ENCODE measurements at places on chromosomes 7 and 10.

- DNase-seq = no peak
These were observed 20.8 kb downstream of the GRM3 start for GRCh38 chr7:86664486-86664885.

DNA sequence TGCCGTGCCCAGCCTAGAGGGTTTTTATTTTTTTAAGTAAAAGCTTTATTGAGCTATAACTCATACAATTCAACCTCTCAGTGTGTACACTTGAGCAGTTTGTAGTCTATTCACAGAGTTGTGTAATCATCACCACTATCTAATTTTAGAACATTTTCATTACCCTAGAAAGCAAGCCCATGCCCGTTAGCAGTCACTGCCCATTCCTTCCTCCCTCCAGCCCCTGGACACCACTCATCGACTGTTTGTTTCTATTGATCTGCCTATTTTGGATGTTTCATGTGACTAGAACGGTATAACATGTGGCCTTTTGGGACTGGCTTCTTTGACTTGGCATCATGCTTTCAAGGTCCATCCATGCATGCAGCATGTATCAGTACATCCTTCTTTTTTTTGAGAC lies 25.7 kb upstream of the SEC61A2 start:
- DNase-seq = no peak

DNA sequence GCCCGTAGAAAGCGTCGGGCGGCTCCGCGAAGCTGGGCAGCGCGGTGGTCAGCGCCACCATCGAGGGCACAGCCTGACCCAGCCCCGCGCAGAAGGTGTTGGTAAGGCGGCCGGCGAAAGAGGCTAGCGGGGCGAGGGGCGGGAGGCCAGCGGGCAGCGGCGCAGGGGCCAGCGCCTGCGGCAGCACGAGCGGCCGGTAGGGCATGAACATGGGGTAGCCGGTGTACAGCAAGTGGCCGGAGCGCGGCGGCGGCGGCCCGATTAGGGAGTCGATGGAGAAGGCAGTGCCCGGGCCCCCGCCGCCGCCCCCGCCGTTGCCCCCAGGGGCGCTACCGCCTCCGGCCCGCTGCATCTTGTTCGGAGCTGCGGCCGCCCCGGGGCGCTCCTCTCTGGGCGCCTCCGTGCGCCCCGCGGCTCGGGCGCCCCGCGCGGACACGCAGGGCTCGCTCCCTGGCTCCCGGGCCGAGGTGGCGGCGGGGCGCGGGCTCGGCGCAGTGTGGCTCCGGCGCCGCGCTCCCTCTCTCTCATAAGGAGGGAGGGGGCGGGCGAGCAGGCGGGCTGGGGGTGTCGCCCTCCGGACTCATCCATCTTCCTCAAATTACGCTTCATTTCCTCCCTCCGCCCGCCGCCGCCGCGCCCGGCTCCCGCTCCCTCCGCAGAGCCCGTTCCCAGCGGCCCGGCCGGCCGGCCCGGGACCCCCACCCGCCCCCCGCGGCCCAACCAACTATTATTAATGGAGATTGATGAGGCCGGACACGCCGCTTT lies at the start of gene GBX1:
Gene GBX1 (minus strand): TSS at position 498 of the 765 bp plus-strand sequence. CDS start 146 bp downstream, at position 352.
- peak; percentile 50 for DNase-seq

DNA sequence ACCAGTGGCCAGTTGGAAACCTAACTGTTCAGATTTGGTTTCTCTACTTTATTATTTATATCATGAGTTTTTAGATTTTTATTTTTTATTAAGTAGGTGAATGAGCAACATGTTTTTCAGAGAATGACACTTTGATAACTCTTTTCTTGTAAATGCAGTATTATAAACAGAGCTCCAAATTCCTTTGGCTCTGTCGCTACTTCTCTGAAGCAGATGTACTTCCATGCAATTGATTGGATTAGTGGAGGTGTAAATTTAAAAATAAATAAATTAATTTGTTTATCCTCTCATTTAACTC lies 34.3 kb upstream of the ICA1 start:
- DNase-seq = no peak

DNA sequence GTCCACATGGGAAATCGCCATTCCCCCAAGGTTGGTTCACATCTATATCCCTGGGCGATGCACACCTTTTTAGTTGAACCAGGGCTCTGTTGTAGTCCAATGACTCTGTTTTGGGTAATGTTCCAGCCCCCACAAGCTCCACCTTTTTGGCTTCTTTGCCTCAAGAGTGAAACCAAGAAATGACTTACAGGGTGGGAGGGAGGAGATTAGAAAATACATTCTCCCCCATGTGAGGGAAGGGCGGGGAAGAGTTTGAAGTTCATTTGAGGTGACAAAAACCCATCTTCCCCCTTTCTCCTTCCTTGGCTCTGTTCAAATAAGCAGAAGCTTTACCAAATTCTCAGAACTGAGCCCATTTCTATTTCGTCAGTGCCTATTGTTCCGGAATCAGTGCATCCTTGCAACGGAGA lies 82.8 kb downstream of the GATA3 start:
- DNase-seq = no peak

DNA sequence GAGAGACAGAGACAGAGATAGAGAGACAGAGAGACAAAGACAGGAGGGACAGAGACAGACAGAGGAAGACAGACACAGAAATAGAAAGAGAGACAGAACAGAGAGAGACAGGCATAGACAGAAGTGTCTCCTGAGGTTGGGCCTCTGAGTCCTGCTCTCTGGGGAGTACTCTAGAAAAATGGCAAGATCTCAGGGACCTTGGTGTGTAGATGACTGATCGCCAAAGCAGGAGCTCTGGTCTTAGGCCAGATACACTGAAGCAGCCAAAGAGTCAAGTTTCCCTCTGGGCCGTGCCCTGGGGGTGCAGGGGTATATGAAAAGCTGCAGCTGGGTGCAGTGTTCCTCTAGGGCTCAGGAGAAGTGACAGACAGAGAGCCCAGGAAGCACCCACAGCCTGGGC lies 176.6 kb upstream of the TNS3 start:
- DNase-seq = no peak

GRCh38 chr7:44411306-44411705 lies 79.2 kb downstream of the NUDCD3 start:
- no peak for DNase-seq

GRCh38 chr10:26969145-26969926 lies 108.6 kb upstream of the ABI1 start:
- DNase-seq = no peak

- DNase-seq = no peak
These were observed 148.5 kb downstream of the PTPN20 start for GRCh38 chr10:47059606-47060311.

DNA sequence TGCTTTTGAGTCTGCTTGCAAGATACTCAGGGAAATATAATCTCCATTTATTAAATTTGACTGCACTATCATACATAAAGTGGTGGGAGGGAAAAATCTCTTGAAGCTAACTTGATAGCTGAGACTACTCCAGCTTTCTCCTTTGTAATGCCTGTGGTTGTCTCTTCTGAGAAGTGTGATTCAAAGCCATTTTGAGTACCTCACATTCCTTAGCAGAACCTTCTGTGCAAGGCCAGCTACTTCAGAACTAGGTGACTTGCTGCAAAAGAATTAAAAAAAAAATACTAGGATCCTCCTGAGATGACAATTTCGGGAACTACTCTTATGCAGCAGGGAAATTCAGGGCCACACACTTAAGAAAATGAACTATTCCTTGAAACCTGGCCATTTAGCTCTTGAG lies 294.8 kb downstream of the MDFIC start:
- DNase-seq = no peak

DNA sequence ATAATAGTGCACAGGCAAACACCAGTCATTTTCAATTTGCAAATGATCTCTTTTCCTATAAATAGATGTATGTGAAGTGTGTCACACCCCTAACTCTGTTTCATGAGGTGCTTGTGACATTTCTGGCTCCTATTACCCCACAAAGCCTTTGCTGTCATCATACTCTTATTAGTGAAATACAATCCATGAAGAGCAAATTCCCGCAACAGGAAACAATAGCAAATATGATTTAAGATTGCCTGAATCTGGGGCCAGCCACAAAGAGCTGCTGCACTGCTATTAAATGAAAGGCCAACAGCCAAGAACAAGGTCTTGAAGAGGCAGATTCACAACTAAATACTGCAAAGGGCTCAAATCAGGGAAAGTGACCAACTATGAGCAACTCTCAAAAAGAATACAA lies 96.3 kb upstream of the CAV2 start:
- DNase-seq = no peak

DNA sequence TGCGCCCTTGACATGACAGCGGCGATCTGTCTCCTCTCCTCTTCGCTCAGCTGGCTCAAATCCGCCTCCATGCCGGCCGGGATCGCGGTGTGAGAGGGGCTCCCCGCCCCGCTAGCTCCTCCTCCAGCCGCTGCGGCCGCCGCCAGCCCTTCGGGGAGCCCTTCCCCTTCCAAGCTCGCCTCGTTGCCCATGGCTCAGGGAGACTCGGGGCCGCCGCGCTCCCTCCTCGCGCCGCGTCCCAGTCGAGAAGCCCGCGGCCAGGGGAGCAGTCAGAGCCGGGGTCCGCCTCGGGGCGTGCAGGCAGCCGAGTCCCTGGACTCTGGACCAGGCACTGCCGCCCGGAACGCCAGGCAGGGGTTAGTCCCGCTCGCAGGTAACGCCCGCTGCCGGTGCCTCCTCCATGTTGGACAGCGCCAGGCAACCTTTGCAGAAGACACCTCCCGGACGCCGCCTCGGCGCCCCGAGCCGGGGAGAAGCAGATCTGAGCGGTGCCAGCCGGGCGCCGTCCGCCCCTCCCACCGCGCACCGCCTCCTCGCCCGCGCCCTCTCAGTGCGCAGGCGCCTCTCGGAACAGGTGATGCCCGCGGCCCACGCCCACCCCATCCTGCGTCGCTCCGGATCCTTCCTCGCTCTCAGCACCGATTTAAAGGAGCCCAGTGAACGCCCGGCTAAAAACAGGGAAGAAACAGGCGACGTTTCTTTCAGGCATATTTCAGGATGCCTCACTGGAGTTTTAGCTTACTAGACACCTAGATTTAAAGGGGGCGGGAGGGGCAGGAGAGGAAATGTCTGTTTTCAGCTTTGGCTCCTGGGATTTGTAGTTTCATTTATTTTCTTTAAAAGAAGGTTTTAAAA lies at the start of gene PCLO:
Gene PCLO (minus strand): TSS at position 483 of the 855 bp plus-strand sequence. CDS start 292 bp downstream, at position 191.
- DNase-seq = peak; percentile 99

DNA sequence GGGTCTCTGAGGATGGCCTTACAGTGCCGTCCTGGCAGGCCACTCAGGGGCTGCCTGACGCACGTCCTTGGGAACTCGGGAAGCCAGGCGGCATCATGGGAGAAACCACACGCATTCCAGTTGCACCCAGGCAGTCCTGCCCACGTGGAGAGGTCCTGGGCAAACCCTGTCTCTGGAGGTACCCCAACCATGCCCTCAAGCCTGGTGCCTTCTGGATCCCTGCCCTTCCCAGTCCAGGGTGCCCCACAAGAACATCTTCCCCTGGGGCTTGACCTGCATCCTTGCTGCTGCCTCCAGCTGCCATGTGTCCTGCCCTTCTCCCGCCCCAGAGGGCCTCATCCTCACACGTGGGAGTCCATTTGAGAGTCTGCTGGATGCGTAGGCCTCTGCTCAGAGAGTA lies 200.3 kb upstream of the PPP2R2D start:
- DNase-seq = no peak

DNA sequence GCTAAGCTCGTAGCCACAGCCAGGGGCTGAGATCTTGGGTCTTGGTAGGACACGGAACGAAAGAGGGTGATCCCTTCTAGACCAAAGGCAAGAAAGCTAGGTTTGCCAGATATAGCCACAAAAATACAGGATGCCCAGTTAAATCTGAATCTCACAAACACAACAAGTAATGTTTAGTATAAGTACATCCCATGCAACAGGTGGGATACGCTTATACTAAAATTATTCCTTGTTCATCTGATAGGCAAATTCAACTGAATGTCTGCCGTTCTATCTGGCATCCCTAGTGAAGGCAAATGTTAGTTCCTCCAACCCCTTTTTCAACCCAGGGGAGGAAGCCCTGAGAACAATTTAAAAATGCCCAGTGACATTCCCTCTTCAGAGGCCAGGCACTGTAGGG lies 131.1 kb upstream of the MGMT start:
- DNase-seq = no peak

DNA sequence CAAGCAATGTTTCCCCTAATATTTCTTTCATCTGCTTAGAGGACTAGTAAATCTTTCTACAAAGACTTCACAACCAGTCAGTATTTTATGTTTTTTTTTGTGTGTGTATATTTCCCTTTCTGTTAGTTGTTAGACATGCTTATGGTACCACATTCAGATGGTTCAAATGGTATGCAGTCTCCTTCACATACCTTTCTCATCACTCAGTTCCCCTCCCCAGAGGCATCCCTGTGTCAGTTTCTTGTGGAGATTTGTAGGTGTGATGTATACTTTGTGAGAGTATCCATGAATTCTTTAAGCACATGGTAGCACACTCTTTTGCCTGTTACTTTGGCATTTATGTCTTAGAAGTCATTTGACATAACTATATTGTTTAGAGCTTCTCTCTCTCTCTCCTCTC lies 4.4 kb downstream of the ZNF485 start:
- no peak for DNase-seq

DNA sequence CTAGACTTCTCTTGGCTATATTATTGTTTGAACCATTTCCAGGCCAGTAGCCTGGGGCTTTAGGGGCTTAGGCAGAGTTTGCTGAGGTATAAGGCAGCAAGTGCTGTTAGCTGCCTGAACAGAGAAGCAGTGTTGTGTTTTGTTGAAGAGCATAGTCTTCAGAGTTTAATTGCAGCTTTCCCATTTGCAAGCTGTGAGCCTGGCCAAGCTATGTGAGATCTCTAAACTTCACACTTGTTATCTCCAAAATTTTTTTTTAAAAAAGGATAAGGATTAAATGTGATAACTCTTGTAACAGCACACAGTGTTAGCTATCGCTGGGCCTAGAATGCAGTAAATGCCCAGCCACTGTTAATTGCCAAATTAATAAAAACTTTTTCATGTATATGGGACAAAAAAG lies 782.4 kb downstream of the REEP3 start:
- DNase-seq = no peak

All from NCI-H526 (cell line).